ENCODE measurements at places on chromosomes 2 and 18.
A peak's percentile ranks its signal among the peaks of the same experiment; 100 is the strongest.

GRCh38 chr2:19327496-19327895 is 30.9 kb downstream of the OSR1 start:
- no peak for DNase-seq

DNA sequence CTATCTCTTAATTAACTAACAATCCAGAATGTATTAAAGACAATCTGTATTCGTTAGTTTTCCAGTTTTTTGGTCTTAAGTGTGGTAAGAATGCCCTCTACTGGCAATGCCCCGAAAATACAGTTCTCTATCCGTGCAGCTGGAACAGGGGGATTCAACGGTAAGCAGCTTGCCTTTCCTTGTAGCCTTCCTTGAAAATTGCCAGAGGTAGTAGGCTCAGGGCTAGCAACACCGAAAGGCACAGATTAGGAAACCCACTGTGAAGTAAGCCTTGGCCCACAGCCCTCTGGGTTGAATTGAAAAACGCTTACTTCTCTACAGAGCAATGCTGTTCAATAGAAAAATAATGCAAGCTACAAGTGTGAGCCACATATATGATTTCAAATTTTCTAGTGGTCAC is 17.1 kb upstream of the VPS4B start:
- no peak for DNase-seq

GRCh38 chr2:157056200-157056676 is 201.3 kb upstream of the GALNT5 start:
- DNase-seq = no peak

GRCh38 chr2:152525277-152525838 is 190.4 kb downstream of the FMNL2 start:
- DNase-seq = no peak

- no peak for DNase-seq
Measured at GRCh38 chr2:164843346-164843911, 1.8 kb upstream of the COBLL1 start.

DNA sequence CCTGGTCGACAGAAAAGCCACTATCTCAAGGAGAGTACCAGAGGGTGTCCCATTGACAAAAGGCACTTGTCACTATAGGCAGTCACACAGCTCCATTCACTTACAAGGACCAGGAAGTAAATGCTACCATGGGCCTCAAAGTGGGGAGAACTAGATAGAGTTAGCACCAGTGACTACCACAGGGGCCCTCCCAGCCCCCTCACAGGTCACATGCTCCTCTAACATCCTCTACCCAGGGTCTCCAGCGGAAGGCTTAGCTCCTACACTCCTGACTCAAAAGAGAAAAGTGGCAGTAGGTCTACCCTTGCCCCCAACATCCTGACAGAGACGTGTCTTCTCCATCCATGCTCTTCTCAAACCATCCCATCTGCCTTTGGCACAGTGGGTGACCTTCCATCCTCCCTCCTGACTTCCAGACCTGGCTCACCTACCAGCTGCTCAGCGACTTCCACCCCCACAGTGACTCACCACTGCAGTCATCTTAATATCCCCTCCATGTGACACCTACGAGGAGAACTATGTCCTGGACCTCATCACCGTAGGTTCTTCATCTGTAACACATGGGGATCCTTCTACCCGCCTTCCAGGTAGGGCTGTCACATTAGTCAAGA is 5.6 kb upstream of the DNMT3A start:
- peak; percentile 65 for DNase-seq

DNA sequence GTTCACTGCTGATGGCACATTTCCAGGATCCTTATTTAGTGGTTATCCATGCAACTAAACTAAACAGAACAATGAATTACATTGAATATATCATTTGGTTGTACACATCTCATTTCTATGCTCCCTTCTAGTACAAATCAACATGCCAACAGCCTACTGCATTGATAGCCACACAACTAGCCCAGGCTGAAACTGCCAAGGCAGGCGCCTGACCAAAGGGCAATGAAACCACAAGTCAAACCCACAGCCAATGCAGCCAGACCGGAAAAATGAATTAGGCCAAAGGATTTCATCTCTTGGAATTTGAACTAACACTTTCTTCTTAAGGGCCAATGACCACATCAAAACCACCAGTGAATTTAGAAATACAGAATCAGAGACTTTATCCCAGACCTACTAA is 196.4 kb downstream of the NOL4 start:
- no peak for DNase-seq

- no peak for DNase-seq
Measured at GRCh38 chr2:110639972-110640371, 37.9 kb downstream of the BUB1 start.

GRCh38 chr2:144937910-144938709 is 418.2 kb upstream of the ZEB2 start:
- DNase-seq = no peak

- DNase-seq = no peak
Measured at GRCh38 chr2:25544445-25544844, 128.9 kb downstream of the DTNB start.

- DNase-seq = no peak
Measured at GRCh38 chr2:56681659-56682396, 498.0 kb downstream of the CCDC85A start.

GRCh38 chr2:210445116-210445707 is 31.3 kb downstream of the LANCL1 start:
- DNase-seq = no peak

GRCh38 chr18:22241921-22242361 is 72.6 kb downstream of the GATA6 start:
- DNase-seq = no peak

DNA sequence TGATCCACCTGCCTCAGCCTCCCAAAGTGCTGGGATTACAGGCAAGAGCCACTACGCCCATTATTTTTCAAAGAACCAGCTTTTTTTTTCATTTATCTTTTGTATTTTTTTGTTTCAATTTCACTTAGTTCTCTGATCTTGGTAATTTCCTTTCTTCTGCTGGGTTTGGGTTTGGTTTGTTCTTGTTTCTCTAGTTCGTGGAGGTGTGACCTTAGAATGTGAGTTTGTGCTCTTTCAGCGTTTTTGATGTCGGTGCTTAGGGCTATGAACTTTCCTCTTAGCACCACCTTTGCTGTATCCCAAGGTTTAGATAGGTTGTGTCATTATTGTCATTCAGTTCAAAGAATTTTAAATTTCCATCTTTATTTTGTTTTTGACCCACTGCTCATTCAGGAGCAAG is 86.7 kb upstream of the MSTN start:
- no peak for DNase-seq

DNA sequence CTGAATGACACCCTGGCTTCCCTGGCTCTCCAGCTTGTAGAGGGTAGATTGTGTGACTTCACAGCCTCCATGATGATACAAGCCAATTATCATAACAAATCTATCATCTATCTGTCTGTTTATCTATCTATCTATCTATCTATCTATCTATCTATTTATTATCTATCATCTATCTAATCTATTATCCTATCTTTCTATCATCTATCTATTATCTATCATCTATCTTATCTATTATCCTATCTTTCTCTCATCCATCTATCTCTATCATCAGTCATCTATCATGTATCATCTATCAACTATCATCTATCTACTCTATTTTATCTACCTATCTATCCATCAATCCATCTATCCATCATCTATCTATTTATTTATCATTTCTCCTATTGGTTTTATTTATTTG is 361.8 kb downstream of the RNF144A start:
- no peak for DNase-seq

- DNase-seq = no peak
Measured at GRCh38 chr2:61471905-61472805, 1.3 kb upstream of the USP34 start.

GRCh38 chr2:111640480-111640879 is 243.5 kb downstream of the ANAPC1 start:
- DNase-seq = no peak

GRCh38 chr2:48471048-48471474 is 58.9 kb upstream of the STON1 start:
- no peak for DNase-seq

GRCh38 chr2:106919012-106919411 is 33.0 kb upstream of the ST6GAL2 start:
- DNase-seq = no peak

DNA sequence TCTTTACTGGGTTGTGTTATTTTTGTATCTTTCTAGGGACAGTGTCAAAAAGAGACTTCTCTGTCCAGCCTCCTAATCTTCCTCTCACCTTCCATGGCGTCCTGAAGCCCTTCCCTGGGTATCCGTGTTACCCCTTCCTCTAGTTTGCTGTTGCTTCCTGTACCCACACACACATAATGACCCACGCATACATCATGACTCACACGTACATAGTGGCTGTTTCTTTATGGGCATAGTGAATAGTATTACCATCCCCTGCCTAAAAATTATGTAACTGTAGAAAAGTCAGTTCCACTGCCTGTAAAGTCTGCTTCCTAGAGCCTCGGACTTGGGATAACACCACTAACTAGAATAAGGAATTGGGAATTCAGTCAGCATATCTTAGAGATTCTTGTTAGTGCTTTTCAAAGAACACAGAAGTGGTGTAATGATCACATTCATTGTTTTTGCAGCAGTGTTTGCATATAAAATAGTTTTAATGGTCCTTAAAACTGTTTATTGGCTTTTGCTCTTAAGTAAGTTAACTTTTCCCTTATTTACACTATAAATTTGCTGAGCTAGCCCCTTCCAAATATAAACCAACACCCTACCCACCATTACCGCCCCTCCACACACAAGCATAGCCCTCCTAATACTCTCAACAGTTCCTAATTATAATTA is 308.4 kb upstream of the RAB12 start:
- no peak for DNase-seq

DNA sequence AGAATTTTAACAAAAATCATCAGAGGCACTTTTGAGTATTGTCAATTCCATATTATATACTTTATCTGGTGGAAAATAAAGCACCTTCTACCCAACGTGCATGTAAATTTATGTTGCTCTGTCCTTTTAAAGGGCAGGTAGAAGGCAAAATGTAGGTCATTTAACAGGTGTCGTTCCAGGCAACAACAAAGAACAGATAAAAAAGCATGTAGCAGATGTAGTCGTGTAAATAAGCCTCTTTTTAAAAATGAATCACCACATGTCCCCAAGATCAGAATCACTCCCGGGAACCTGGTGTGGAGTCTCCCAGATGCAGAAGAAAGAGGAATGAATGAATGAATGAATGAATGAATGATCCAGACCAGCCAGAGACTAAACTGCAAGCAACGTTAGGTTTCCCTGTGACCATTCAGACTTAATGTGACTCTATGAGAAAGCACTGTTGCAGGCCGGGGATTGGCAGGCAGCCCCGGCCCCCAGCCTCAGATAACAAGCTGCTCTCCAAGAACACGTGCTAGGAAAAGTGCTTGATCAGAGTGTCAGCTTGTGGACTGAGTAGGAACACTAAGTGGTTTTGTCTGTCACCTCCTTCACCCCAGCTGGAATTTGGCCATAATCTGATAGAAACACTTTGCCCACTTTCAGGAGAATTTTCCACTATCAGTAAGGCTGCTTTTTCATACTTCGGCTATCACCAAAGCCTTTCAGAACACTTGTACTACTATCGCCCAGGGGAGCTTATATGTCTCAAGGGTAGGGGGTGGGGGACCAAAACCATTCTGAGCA is 100.6 kb downstream of the CDK15 start:
- no peak for DNase-seq

GRCh38 chr2:224142397-224143312 is 103.6 kb upstream of the SERPINE2 start:
- no peak for DNase-seq

- DNase-seq = no peak
Measured at GRCh38 chr2:131641414-131642206, 113.9 kb downstream of the CCDC74A start.

- DNase-seq = no peak
Measured at GRCh38 chr2:65456886-65457285, 24.5 kb upstream of the SPRED2 start.

GRCh38 chr2:176099728-176100546 is at the start of gene HOXD12:
Gene HOXD12, plus strand, starts transcription at chr2:176099795. Its CDS starts 7 bp downstream, at chr2:176099802.
- no peak for DNase-seq

DNA sequence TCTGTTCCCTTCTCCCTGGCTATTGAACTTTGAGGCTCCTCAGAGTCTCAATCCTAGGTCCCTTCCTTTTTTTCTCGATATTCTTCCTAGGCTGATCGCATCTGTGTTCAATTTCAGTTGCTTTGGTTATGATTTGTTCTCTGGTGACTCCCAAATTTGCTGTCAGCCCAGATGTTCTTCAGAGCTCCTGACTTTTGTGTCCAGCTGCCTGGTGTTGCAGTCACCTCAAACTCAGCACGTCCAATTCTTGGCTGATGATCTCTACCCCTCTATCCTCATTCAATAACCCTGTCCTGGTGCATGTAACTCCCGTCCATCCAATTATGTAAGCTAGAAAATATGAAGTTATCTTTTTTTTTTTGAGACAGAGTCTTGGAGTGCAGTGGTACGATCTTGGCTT is 31.4 kb downstream of the DIS3L2 start:
- no peak for DNase-seq

DNA sequence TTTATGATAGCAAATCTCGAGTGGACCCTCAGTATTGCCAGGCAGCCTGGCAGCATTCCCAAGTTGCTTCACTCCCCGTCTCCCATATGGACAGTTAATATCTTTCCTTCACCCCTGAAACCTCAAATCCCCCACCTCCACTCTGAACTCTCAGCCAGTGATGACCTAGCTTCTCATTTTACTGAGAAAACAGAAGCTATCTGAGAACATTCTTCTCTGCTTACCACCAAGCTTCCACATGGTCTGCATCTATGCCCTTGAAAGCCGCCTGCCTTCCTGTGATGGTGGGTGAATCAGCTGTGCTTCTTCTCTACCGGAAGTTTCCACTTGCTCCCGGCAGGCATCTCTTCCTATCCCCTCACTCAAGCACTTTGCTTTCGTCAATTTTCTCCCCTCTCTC is 529.2 kb downstream of the EPHA4 start:
- no peak for DNase-seq

GRCh38 chr2:233380132-233380895 is 26.0 kb downstream of the DGKD start:
- no peak for DNase-seq

GRCh38 chr2:100483895-100484294 is 13.6 kb downstream of the NMS start:
- DNase-seq = no peak

DNA sequence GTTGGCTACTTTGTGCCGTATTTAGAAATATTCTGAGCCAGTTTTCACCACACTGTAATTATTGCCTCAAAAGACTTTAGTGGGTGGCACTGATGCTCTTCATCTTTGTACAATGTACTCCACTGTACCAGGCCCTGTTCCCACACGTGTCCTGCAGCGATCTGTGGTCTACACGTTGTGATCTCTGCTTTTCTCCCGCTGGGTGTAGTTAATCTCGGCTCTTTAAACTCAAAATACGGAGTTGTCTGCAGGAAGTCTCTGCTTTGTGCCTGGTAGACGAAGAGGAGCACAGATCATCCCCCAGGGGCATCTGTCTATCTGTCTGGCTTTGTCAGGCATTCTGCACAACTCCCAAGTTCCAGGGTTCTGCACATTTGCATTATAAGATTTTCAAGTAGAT is 12.1 kb upstream of the GREB1 start:
- DNase-seq = no peak
